Stomach (tissue), 19 donors: ENCODE measurements at places on chromosomes 2 and 18. TPM values are rescaled to one million over a fixed set of nuclear protein-coding genes. Genes with fewer than 3 reads are reported as not detected.

The RAB27B gene
- 38.8 TPM for total RNA-seq

The CERKL gene
- total RNA-seq: 1.3 TPM

The SERPINB2 gene
- total RNA-seq: not detected

The EDAR gene
- not detected for total RNA-seq

The EVX2 gene
- not detected for total RNA-seq

The LRRTM1 gene
- total RNA-seq: not detected

DNA sequence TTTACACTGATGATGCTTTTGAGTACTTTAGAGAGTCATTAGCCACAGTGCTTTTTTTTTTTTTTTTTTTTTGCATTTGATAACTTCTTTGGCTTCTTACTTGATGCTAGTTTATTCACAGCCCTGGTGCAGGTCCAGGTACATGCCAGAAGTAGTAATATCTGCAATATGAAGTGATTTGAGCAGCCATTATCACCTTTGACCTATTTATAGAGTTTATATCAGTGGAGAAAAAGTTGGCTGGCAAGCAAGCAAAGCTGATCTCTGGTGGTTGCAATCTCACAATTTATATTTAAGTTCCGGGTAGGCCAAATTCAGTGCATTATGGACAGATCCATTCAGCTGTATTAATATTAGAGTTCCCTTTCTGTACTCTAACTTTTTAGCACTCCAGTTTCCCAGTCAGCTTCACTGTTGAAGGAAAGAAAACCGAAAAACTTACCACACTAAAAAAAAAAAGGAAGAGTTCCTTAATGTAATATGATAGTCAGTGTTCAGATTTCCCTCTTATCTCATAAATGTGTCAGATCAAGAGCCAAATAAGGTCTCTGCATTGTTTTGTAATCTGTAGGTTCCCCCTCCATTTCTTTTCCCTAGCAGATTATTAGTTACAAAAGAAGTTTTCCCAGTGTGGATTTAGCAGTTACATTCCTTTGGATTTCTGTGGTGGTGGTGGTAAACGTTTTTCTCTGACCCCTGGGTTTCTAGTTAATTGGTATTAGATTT lies 78.6 kb downstream of the HAUS1 start:
- no peaks in the 10 kb centered on the region for H3K27me3 ChIP-seq
- H3K27ac ChIP-seq: peak overlapping the region; percentile 36
- no peaks in the 10 kb centered on the region for H3K36me3 ChIP-seq
- H3K4me3 ChIP-seq: no peak overlapping the region
- H3K4me1 ChIP-seq: peaks cover 70% of the 10 kb centered on the region
- no peak for DNase-seq

GRCh38 chr2:54617409-54617808 lies 106.1 kb upstream of the EML6 start:
- H3K27ac ChIP-seq: peak overlapping the region; percentile 62
- DNase-seq: no peak
- H3K27me3 ChIP-seq: no peaks in the 10 kb centered on the region
- H3K4me1 ChIP-seq: peaks cover 34% of the 10 kb centered on the region
- H3K4me3 ChIP-seq: no peak overlapping the region

GRCh38 chr2:217826520-217826919 lies 176.3 kb downstream of the TNS1 start:
- H3K4me3 ChIP-seq: no peak overlapping the region
- peaks cover 31% of the 10 kb centered on the region for H3K36me3 ChIP-seq
- H3K4me1 ChIP-seq: peaks cover 62% of the 10 kb centered on the region
- H3K27me3 ChIP-seq: no peaks in the 10 kb centered on the region
- peak overlapping the region; percentile 67 for H3K27ac ChIP-seq
- DNase-seq: no peak

DNA sequence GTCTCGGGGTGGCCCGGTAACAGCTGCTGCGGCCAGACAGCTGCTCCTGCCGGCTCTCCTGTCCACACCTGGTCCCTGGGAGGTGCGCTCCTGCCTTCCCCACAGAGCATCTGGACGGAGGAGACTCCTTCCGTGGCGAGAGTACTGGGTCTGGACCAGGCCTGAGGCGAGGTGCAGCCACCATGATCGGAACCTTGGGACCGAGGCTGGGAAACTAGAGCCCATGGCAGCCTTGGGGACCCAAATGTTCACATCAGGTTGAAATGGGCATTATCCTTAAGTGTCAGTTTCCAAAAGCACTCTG lies 628 bp downstream of the GIGYF2 start:
- no peak for DNase-seq
- peak overlapping the region; percentile 94 for H3K4me3 ChIP-seq
- peak overlapping the region; percentile 93 for H3K27ac ChIP-seq
- H3K36me3 ChIP-seq: peaks cover 15% of the 10 kb centered on the region
- H3K4me1 ChIP-seq: peaks cover 54% of the 10 kb centered on the region

DNA sequence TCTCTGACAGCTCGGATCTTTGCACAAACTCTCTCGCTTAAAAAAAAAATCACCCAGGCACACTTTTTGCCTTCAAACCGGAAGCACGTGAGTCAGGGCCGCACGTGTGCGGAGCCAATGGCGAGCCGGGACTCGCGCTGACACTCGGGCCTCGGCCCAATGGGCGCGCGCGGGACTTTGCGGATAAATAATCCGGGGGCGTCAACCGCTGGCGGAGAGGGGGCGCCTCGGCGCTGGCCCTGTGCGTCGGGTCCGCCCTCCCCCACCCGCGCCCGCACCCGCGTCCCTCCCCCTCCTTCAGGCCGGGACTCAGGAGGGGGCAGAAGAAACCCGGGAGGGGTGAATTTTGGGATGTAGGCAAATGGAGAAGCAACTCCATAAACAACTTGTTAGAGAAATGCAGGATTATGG lies 319 bp upstream of the EN1 start:
- peak overlapping the region; percentile 41 for H3K4me3 ChIP-seq
- DNase-seq: peak; percentile 60
- peaks cover 35% of the 10 kb centered on the region for H3K4me1 ChIP-seq
- no peak overlapping the region for H3K27ac ChIP-seq

- H3K4me1 ChIP-seq: no peaks in the 10 kb centered on the region
- H3K4me3 ChIP-seq: no peak overlapping the region
- DNase-seq: peak; percentile 47
Observed at GRCh38 chr18:64244571-64244970, 95.7 kb upstream of the LINC00305 start.

- H3K27ac ChIP-seq: no peak overlapping the region
- no peak overlapping the region for H3K4me3 ChIP-seq
- H3K36me3 ChIP-seq: peaks cover 95% of the 10 kb centered on the region
Observed at GRCh38 chr2:231068525-231069222, 12.0 kb downstream of the PSMD1 start.

DNA sequence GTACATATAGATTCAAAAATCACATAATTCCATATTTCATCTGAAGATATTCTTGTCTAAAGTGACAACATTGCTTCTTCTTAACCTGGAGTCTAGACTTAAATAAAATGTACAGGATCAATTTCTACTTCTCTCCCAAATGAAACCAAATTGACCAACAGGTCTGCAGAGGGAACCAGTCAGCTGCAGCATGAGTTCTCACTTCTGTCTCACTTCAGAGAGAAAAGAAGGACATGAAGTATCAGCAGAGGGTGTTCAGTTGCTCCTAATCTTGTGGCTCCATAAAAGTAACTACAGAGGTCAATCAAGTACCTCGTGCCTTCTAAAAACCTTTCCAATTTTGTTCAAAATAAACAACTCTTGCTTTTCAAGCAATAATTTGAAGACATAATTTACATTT lies 47.2 kb upstream of the MAP2 start:
- no peaks in the 10 kb centered on the region for H3K4me1 ChIP-seq
- no peaks in the 10 kb centered on the region for H3K27me3 ChIP-seq
- H3K27ac ChIP-seq: no peak overlapping the region
- H3K4me3 ChIP-seq: no peak overlapping the region

GRCh38 chr2:40169856-40170255 lies 282.0 kb downstream of the SLC8A1 start:
- peaks cover 15% of the 10 kb centered on the region for H3K4me1 ChIP-seq
- no peaks in the 10 kb centered on the region for H3K36me3 ChIP-seq
- no peak for DNase-seq
- no peak overlapping the region for H3K27ac ChIP-seq
- no peaks in the 10 kb centered on the region for H3K27me3 ChIP-seq

DNA sequence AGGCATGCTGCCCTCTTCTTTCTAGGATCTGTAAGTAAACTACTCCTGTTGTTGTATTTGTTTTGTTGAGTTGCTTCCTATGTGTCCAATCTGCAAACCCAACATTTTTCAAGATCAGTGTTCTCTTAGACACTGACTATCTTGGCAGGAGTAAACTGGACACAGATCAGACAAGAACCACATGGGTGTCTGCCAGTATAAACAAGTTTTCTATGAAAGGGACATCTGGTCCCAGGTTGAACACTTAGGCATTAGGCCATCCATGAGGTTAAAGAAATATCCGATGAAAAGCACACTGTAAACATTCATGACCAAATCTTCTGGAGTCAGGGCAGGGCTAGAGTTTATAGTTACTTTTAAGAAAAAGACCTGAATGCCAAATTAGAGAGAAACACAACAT lies 441.8 kb downstream of the NYAP2 start:
- H3K27ac ChIP-seq: no peak overlapping the region
- no peak overlapping the region for H3K4me3 ChIP-seq
- no peaks in the 10 kb centered on the region for H3K4me1 ChIP-seq
- H3K27me3 ChIP-seq: no peaks in the 10 kb centered on the region
- no peak for DNase-seq
- no peaks in the 10 kb centered on the region for H3K36me3 ChIP-seq

DNA sequence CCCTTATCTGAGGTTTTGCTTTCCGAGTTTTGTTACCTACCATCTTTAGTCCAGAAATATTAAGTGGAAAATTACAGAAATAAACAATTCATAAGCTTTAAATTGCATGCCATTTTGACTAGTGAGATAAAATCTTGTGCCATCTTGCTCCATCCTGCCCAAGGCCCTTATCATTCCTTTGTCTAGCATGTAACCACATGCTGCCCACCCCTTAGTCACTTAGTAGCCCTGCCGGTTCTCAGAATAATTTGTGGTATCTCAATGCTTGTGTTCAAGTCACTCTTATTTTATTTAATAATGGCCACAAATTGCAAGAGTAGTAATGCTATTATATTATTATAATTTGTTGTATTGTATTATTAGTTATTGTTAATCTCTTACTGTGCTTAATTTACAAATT lies 36.8 kb upstream of the VPS54 start:
- no peak for DNase-seq
- H3K36me3 ChIP-seq: no peaks in the 10 kb centered on the region
- no peak overlapping the region for H3K27ac ChIP-seq
- H3K4me3 ChIP-seq: no peak overlapping the region

DNA sequence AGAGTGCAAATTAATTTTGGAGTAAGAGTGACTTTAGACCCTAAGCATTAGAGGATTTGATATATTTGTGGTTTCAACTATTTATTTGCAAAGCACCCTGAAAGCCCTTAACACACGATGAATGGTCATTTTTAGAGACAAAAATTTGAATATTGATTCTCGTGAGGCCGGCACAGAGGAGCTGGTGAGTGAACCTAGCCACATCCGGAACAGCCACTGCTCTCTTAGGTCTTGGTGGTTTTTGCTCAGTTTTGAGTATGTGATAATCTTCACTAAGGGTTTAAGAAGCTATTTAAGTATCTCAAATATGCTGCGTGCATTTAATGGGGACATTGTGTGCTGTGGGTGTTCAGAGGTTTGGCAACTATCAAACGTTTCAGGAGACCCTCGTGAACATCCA lies 204.8 kb downstream of the TSN start:
- H3K36me3 ChIP-seq: no peaks in the 10 kb centered on the region
- no peak overlapping the region for H3K27ac ChIP-seq
- H3K4me1 ChIP-seq: no peaks in the 10 kb centered on the region
- no peak for DNase-seq
- no peak overlapping the region for H3K4me3 ChIP-seq

DNA sequence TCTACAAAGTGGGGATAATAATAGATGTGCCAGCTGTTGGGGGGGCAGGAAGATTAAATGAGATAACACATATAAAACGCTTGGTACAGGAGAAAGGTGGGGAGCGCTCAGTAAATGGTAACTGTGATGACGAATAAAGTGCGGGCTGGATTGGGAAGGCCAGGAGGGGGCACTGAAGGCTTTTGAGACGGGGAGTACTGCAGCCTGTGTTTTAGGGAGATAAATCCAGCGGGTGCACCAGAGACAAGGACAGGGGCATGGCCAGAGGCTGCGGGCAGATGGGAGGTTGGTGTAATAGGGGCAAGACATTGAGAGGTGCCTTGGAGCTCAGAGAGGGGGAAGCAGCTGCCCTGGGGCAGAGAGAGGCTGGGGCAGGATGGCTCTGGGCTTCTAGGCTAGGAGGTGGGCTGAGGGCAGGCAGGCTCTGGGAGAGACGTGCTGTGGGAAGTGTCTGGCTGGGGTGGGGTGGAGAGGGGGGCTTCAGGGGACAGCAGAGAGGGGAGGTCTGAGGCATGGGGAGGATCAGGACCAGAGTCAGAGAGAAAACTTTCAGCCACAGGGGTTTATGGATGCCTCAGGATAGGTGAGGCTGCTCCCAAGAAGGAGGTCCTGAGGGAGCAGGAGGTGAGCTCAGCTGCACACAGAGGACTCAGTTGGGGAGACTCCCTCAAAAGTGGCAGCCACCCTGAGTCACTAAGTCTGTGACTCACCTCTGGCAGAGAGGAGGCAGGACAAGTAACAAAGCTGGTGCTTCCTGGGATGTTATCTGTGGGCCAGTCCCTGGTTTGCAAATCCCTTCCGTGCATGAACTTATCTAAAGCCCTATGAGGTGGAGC lies 18.8 kb downstream of the TEX44 start:
- no peaks in the 10 kb centered on the region for H3K36me3 ChIP-seq
- H3K27me3 ChIP-seq: peaks cover 14% of the 10 kb centered on the region
- H3K4me3 ChIP-seq: no peak overlapping the region
- H3K4me1 ChIP-seq: peaks cover 41% of the 10 kb centered on the region
